ENCODE measurements at places on chromosomes 11 and 22. TPM values are rescaled to one million over a fixed set of nuclear protein-coding genes. Genes with fewer than 3 reads are reported as not detected.

The TSPO gene
- total RNA-seq: 124 TPM

The ATL3 gene
- total RNA-seq: 47.9 TPM

The ZNF215 gene
- total RNA-seq: 2.1 TPM

The ARVCF gene
- total RNA-seq: 11.0 TPM

The ISX gene
- total RNA-seq: not detected

The RPS6KB2 gene
- 57.0 TPM for total RNA-seq

The NPTXR gene
- total RNA-seq: 5.4 TPM

The KDM4E gene
- not detected for total RNA-seq

The MYOD1 gene
- total RNA-seq: not detected

The UPK3A gene
- not detected for total RNA-seq

The LBHD1 gene
- 8.0 TPM for total RNA-seq

The LMO2 gene
- total RNA-seq: 1.8 TPM

The KBTBD4 gene
- 11.9 TPM for total RNA-seq

The CYP2D6 gene
- total RNA-seq: 0.82 TPM

The ACRV1 gene
- not detected for total RNA-seq

The CHRM4 gene
- 0.43 TPM for total RNA-seq

The KIAA1671 gene
- 28.4 TPM for total RNA-seq

The HPS4 gene
- 25.2 TPM for total RNA-seq
